ENCODE measurements at places on chromosomes 16 and 17.

- no peak for DNase-seq
These were observed 16.1 kb upstream of the KCNJ12 start for GRCh38 chr17:21360048-21360447.

- no peak for DNase-seq
These were observed 15.4 kb downstream of the C17orf78 start for GRCh38 chr17:37391146-37391545.

DNA sequence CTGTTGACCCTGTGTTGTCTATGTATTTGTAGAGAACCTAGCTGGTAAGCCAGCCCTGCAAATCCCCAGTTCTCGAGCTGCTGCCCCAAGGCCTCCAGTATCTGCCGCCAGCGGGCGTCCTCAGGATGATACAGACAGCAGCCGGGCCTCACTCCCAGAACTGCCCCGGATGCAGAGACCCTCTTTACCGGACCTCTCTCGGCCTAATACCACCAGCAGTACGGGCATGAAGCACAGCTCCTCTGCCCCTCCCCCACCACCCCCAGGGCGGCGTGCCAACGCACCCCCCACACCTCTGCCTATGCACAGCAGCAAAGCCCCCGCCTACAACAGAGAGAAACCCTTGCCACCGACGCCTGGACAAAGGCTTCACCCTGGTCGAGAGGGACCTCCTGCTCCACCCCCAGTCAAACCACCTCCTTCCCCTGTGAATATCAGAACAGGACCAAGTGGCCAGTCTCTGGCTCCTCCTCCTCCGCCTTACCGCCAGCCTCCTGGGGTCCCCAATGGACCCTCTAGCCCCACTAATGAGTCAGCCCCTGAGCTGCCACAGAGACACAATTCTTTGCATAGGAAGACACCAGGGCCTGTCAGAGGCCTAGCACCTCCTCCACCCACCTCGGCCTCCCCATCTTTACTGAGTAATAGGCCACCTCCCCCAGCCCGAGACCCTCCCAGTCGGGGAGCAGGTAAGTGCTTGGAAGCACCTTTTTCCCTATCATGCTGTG lies 23.1 kb upstream of the CDC6 start:
- DNase-seq, result no peak

DNA sequence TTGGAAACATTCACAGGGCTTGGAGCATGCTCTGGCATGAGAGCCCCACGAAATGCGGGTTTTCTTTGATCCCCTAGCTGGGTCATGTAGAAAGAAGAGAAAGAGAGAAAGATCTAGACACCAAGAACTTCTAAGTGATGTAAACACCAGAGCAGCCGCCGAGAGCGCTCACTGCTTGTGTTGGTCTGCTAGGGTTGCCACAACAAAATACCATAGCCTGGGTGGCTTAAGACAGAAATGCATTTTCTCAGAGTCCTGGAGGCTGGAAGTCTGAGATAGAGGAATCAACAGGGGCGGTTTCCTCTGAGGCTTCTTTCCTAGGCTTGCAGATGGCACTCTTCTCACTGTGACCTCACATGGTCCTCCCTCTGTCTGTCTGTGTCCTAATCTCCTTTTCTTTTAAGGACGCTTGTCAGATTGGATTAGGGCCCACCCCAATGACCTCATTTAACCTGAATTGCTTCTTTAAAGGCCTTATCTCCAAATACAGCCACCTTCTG lies 139.5 kb downstream of the CYLD start:
- no peak for DNase-seq

DNA sequence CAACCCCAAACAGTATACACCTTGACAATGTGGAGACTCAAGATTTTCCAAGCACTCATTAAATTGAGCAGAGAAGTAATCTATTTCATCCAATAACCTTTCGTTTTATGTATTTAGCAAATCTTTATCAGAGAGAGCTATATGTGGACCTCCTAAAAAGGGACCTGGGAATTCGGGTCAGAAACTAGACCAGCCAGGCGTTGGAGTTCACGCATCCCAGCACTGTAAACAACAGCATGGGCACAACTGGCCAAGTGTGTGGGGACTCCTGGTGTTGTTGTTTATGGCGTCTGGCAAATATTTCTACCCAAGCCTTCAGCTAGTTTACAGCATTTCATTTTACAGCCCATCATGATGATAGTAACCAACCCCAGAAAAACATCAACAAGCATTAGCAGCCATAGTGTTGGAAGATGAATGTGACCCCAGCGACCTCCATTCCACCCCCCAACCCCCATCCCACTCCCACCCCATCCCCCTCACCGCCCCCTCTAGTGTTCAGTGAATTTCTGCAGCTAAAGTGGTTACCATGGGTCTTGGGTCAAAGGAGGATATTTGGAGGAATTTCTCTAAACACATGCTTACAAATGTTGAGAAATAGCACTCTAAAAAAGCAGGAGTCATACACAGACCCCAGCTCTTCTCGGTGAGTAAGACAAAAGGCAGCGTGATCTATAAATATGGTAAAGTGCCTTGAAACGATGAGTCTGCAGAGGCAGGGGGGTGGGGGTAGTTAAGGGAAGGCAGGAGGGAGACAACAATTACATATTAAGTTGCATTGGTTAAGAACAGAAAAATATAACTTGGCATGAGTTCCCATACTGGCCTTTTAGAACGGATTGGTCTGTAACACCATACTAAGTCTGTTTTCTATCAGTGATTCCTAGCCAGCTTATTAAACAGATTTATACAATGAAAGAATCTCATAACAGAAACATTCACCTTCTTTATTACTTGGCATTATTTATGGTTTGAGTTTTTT lies 91.4 kb upstream of the TBX2 start:
- no peak for DNase-seq

DNA sequence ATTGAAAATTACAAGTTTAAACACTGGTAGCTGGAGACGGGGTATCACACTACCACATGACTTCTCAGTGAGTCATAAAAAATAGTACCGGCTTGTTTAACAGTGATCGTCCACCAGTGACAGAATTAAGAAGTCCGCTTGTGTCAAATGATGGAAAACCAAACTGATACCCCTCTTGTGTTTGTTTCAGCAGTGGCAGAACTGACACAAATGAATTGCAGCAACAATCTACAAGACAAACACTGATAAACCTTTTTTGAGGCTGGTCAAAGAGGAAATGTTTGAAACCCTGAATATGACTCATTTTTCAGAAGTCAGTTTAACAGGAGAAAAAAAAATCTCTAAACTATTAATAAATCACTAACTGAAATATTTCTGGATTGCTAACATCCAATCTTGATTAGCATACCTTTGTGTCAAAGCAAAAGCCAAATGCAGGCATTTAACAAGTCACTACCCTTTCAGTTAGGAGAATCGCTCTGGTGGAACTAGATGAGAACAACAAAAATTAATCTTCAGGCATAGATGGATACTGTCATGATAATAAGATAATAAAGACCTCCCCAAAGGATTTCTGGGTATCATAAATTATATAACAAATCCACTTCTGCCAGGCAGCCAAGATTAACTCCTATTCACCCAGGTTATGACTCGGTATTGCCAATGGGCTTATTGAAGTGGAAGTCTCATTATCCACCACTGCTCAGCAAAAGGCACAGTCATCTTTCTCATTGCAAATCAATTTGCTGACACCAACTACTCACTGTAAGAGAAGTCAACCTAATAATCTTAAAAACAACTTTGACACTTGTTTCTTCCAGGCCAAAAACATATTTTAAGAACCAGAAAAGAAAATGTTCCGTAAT lies 20.8 kb downstream of the DCUN1D3 start:
- no peak for DNase-seq

DNA sequence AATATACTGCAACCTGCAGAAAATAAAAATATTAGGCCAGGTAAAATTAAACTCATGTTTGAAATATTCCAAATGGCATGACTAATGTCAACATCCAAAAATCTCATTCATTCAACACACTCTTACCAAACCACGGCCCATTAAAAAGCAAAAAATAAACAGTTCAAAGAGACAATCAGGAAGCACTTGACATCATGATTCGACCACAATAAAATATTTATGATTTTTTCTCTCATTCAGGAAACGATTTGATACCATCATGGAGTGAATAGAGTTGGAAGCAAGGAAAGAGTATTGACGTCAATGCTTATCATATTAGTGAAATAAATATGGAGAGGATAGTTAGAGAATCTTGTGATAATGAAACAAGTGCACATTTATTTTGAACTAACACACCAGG lies 354.1 kb downstream of the KCNJ2 start:
- DNase-seq, result no peak

DNA sequence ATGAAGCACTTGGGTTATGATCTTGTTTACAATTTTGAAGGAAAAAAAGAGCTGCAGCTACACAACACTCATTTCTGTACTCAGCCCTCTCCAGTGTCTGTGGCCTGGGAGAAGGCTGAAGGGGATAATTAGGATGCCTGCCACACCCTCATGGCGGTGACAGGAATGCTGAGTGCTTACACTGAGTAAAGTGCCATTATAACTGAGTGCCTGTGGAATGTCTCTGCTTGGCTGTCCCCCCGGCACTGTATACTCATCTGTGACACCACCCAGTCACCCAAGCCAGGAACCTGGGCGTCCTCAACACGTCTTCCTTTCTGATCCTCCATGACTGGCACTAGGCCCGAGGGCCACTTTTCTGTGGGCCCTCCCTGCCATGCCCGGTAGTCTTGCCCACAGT lies 3.5 kb upstream of the MRPL38 start:
- no peak for DNase-seq

GRCh38 chr17:44233582-44233981 lies 14.1 kb upstream of the UBTF start:
- DNase-seq, result no peak

GRCh38 chr16:8631818-8632465 lies 10.4 kb downstream of the METTL22 start:
- DNase-seq, result no peak

DNA sequence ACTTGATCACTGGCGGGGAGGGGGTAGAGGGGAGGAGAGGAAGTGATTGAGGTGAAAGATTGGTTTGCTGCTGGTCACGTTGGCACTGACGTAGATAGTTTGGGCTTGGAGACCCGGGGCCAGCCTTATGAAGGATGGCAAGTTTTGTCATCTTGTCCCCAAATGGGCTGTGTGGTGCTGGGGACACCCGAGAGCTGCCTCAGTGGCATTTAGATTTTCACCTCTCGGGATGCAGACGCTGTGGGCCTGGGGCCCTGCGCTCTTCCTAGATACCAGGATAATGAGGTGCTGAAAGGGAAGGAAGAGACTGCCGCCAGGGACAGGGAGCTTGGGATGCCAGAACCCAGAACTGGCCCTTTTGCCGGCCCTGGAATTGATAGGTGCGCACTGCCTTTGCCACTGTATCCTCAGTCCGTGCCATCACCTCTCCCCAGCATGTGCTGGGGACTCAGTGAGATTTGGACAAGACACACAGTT lies 1.4 kb upstream of the SOCS3 start:
- no peak for DNase-seq

- DNase-seq, result no peak
These were observed 210.7 kb downstream of the STX8 start for GRCh38 chr17:9364837-9365430.

GRCh38 chr16:84308120-84308519 lies 13.4 kb downstream of the WFDC1 start:
- no peak for DNase-seq

Data from activated gamma-delta T cell (primary cell).